ENCODE measurements at places on chromosomes 2 and 18.

DNA sequence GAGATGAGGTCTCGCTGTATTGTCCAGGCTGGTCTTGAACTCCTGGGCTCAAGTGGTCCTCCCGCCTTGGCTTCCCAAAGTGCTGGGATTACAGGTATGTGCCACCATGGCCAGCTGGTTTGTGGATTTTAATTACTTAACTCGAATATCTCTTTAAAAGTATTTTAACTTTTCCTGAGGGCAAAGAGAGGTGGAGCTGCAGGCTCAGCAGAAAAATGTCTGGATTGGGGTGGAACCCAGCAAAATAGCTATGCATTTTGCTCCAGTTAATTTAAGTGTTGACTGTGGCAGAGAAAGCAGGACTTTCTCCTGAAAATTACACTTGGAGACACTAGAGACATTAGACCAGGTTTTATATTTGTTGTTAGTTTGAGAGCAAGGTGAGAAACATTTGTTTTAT lies 35.5 kb upstream of the TXNDC2 start:
- DNase-seq, result no peak

- no peak for DNase-seq
Measured at GRCh38 chr2:117436697-117437096, 377.8 kb upstream of the DDX18 start.

- no peak for DNase-seq
Measured at GRCh38 chr2:212181646-212182045, 357.0 kb downstream of the ERBB4 start.

- DNase-seq, result no peak
Measured at GRCh38 chr18:62085756-62086155, 101.1 kb downstream of the PIGN start.

GRCh38 chr18:50044402-50044801 lies 150.5 kb downstream of the MYO5B start:
- DNase-seq, result no peak

DNA sequence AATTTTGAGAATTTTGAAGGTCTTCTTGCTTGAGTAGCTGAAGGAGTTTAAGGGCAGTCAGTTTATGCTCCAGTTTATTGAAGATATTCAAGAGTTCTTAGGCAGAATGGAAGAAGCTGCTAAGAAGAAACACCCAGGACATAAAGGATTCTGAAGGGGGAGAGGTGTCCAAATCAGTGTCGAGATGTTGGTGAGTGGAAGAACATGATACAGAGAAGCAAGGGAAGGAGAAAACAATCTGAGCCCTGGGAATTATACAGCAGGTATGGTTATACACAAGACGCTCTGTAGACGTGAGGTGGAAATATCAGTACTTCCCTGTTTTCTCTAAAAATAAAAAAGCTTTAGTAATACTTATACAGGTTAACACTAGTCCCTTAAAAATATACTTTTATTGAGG lies 60.1 kb downstream of the CLIP4 start:
- DNase-seq, result no peak

- peak; percentile 52 for DNase-seq
Measured at GRCh38 chr2:209977386-209978239, 24.8 kb upstream of the RPE start.

DNA sequence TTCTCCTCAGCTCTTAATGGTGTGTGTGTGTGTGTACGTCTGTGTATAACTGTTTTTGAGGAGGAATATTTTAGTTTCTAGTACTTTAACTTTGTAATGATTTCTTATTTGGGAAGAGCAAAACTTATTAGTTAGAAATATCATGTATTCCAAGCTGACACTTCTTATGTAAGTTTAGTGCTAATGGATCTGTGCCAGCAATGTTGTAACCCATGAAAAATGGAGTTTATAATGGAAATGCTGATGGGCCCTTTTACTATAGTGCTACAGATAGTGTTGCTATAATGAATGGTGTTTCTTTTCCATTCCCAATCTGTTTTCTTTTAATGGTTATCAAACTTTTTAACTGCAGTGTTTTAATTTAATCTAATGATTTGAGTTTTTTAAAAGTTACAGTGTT lies 49.8 kb upstream of the OTX1 start:
- no peak for DNase-seq

- no peak for DNase-seq
Measured at GRCh38 chr2:137237055-137237454, 471.7 kb downstream of the THSD7B start.

DNA sequence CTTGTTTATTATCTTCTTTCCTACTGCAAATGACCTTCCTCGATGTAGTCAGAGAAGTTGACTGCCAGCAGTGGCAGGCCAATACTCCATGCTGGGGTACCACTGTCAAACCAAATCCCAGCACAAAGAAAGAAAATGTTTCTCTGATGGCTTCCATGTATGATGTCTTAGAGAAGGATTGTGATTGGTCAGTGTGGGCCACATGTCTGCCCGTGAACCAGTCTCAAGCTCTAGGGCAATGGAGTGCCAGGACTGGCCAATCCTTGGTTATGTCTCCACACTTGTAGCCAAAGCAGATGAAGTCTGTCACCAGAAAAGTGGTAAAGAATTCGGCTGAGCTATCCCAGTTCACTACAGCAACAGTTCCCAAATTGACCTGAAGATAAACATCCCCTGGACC lies 17.6 kb upstream of the SMAD4 start:
- no peak for DNase-seq

- DNase-seq, result no peak
Measured at GRCh38 chr18:42649331-42650035, 466.0 kb downstream of the RIT2 start.

- DNase-seq, result no peak
Measured at GRCh38 chr18:3720159-3720558, 270.2 kb downstream of the TGIF1 start.

GRCh38 chr2:226282151-226282550 lies 517.5 kb downstream of the IRS1 start:
- no peak for DNase-seq

DNA sequence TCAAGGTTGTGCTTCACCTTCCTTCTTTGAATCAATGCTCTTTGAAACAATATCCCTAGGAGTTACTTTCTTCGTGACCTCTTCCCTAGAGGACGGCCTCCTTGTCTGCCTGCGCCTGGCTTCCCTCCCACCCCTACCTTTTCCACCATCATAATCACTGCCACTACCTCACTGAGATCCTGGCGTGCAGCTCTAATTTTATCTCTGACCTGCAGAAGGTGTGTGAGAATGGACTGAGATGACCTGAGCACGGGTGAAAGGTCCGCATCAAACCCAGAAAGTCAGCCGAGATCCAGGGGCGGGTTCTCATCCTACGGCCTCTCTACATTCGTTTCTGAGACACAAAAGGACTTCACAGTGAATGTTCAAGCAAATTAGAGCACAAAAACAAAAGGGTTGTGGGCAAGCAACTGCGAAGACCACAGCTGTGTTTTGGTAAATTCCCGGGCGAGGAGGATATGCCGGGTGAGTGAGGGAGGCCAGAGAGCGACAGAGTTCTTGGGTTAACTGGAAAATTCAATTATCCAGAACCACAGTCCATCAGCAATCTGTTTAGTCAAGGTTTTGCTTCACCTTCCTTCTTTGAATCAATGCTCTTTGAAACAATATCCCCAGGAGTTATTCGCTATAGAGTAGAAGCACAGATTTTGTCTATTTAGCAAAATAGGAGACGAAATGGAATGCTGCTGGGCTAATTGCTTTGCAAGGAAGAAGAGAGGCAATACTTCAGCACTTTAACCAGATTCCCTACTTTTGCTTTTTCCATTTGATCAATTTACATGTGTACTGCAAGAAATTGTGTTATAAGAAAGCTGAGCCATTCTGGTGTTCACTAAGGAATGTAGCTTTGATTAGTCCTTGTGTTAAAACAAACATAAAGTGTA lies 212.6 kb downstream of the ACKR3 start:
- no peak for DNase-seq

GRCh38 chr2:75491129-75491753 lies 69.5 kb downstream of the EVA1A start:
- DNase-seq, result no peak

- no peak for DNase-seq
Measured at GRCh38 chr2:12604341-12604740, 112.4 kb upstream of the TRIB2 start.

GRCh38 chr2:10903861-10904210 lies 7.9 kb upstream of the KCNF1 start:
- no peak for DNase-seq

GRCh38 chr18:63158012-63158631 lies 161.4 kb downstream of the BCL2 start:
- no peak for DNase-seq

DNA sequence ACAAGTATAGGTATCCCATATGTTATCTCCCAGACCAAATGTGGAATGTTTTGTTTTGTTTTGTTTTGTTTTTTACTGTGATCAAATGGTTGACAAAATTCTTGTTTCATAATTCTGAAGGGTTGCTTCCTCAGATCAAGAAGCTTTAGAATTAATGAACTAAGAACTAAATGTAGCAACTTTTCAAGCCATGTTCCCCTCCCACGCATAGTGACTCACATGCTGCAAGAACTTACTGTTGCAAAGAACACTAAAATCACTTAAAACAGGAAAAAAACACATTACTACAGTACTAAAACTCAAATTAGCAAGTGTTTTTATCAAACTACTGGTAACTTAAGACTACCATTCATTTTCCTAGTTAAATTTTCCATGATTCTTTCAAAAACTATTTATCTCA lies 30.6 kb downstream of the HNRNPLL start:
- DNase-seq, result no peak

GRCh38 chr18:37419315-37419714 lies 146.3 kb downstream of the CELF4 start:
- no peak for DNase-seq

GRCh38 chr2:134919341-134920210 lies 954 bp downstream of the CCNT2 start:
- peak; percentile 26 for DNase-seq

GRCh38 chr18:23201741-23202140 lies 66.5 kb downstream of the CABLES1 start:
- DNase-seq, result no peak

DNA sequence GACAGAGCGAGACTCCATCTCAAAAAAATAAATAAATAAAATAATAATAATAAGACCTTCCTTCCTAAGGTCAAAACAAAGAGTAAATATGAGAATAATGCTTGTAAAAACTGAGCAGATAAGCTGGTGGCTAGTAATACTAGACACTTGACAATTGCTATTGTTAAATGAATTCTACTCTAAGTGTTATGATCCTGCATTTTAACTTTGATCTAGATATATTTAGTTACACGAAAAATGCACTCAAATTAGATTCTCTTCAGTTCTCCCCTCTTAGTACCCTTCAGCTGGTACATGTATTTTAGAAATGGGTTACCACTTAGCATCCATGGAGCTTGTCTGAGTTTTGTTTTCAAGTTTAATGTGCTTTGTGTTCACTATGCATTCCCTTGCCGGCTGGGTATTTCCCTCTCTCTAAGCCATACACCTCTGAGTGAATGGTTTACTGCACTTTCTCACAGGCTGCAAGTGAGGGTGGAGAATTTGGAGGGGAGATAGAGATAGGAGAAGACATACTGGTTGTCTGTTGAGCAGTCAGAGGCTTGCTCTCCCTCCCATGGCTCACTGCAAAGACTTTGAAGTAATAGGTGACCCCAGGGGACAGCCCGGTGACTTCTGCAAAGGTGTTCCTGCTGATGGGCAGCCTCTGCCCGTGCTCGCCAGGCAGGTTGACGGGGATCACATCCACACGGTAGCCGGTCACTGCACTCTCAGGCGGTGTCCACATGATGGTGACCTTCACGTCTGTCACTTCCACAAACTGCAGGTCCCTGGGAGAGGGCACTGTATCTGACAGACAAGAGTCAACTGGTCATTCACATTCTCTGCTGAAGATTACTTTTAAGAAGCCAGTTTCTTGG lies 29.9 kb downstream of the FN1 start:
- DNase-seq, result no peak

- DNase-seq, result peak; percentile 23
Measured at GRCh38 chr2:63983986-63984605, 35.1 kb downstream of the VPS54 start.

- DNase-seq, result no peak
Measured at GRCh38 chr2:10256031-10256514, 46.6 kb upstream of the HPCAL1 start.

DNA sequence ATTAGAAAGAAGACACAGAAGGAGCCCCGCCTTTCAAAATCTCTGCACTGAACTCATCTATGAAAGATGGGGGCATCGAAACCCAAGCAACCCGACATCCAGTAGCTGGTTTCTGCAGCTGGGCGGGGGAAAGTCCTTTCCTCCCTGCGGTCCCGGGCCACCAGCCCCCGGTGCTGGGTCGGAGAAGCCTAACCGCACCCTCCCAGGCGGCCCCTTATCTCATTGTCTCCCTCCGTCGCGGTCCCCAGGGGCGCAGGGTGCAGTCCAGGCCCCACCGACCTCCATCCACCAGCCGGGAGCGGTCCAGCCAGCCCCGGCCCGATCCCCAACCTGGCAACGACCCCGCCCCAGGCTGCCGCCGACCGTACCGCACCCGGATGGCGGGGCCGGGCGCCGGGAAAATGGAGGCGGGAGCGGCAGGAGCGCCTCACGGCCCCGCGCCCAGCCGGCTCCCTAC lies 452 bp downstream of the RAPH1 start:
- DNase-seq, result peak; percentile 29

GRCh38 chr2:104900608-104901007 lies 46.7 kb downstream of the POU3F3 start:
- DNase-seq, result no peak

DNA sequence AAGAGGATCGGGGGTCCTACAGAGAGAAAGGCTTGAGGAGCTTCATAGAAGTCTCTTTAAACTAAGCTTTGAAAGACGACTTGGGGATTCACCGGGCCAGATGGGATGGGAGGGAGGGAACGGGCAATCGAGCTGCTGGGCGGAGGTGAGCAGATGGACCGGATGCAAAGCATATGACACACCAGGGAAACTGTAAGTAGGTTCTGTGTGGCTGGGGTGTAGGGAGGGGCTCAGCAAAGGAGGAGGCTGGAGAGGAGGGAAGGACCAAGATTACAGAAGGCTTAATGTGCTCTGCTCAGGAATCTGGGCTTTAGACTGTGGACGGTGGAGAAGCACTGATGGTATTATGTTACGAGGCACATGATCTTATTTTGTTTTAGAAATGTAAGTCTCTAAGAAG lies 131.5 kb downstream of the MAIP1 start:
- DNase-seq, result no peak

DNA sequence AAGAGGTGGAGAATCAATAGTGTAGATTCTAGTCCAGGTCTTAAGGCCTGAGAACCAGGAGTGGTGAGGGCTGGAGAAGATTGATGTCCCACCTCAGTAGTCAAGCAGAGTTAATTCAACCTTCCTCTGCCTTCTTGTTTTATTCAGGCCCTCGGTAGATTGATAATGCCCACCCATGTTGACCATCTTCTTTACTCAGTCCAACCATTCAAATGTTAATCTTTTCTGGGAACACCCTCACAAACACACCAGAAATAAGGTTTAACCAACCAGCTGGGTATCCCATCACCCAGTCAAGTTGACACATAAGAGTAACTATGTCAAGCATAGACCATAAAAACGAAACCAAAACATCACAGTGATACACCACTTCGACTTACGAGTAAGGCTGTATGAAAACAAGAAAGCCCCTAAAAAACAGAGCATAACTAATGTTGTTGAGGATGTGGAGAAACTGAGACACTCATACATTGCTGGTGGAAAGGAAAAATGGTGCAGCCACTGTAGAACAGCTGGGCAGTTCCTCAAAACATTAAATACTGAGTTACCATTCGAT lies 57.5 kb downstream of the SLC35F5 start:
- no peak for DNase-seq

GRCh38 chr2:158687315-158687714 lies 107.8 kb upstream of the DAPL1 start:
- no peak for DNase-seq

Measured in T47D (cell line).